BJ (cell line): ENCODE measurements at places on chromosomes 7 and 10. TPM values are rescaled to one million over a fixed set of nuclear protein-coding genes. Genes with fewer than 3 reads are reported as not detected.

GRCh38 chr7:133650487-133651300 is 397.8 kb downstream of the EXOC4 start:
- no peak for DNase-seq

LRCH4 gene
- polyA plus RNA-seq = 9.1 and 20.0 TPM in 2 replicates

NEUROD6 gene
- not detected in 2 replicates for polyA plus RNA-seq

GRCh38 chr10:15083674-15084501 is 4.7 kb downstream of the ACBD7 start:
- DNase-seq = no peak

GRCh38 chr7:138245682-138246081 is 169.4 kb downstream of the AKR1D1 start:
- DNase-seq = no peak

GRCh38 chr10:81594991-81595390 is 280.0 kb upstream of the NRG3 start:
- no peak for DNase-seq

- no peak for DNase-seq
Observed at GRCh38 chr10:119859420-119860258, 13.0 kb downstream of the MCMBP start.

DNA sequence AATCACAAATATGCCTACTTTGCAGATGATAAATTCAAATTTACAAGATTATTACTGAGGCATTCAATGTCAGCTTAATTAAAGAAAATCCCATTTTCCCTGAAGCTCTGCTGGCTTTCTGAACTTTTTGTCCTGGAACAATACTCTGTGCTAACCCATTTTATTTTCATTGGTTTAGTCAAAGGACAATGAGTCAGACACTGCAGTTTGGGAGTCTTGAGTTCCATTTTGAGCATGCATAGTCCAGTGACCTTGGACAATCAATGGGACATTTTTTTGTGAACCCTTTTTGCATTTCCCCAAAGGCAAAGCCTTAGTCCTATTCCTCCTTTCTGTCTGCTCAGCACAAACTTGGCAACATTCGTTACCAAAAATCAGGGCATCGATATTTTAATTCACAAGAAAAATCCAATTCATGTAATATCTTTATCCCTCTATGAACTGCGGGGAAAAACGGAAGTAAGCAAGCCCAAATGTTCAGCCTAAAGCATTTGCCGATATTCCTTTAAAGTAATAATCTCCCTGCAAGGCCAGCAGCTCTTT is 339.8 kb downstream of the RNLS start:
- no peak for DNase-seq

- no peak for DNase-seq
Observed at GRCh38 chr10:43075612-43076003, 1.3 kb upstream of the RET start.

ELAPOR2 gene
- polyA plus RNA-seq = 1.4 and 2.4 TPM in 2 replicates

- no peak for DNase-seq
Observed at GRCh38 chr10:13100349-13101294, 659 bp downstream of the OPTN start.

ANKRD30A gene
- not detected in 2 replicates for polyA plus RNA-seq

DNA sequence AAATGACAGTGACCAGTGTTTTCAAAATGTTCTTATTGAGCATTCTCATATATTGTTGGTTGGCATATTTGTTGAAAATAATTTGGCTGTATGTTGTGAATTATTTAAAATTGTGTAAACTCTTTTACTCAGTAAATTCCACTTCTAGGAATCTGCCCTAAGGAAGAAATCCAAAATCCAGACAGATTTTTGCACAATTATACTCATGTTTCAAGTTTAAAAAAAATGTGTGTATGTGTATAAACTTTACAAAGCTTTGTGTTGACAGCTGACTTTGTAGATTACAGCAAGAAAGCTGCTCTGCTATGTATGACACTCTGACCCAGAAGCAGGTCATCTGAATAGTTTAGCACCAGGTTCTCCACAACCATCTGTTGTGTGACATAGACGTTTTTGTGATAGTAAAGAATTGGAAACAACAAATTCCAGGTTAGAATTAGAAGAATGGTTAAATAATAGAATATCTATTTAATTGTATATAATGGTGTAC is 21.6 kb downstream of the KIFBP start:
- no peak for DNase-seq

GRCh38 chr7:90384433-90384832 is 18.8 kb upstream of the CLDN12 start:
- no peak for DNase-seq

DNA sequence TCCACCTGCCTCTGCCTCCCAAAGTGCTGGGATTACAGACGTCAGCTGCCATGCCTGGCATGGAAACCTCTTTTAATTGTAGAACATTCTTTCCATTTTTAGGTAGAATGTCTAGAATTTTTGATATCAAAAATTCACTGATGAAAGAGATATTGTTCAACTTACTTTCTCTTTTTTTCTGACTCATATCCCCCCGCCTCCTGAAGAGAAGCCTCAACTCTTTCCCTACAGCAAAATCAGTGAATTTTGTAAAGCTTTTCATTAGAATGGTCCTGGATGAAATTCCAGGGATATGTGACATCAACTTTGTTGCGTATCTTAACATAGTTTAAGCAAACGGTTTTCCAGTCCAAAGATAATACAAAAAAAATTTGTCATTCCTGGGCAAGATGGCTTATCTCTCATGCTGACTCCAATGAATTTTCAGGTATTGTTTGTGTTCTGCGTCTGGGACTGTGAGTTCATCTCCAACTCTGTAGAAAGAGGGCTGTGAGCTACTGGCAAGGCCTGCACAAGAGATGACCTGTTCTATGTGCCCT is 256.8 kb downstream of the BMPER start:
- no peak for DNase-seq

TFPI2 gene
- 113 and 143 TPM in 2 replicates for polyA plus RNA-seq

DNA sequence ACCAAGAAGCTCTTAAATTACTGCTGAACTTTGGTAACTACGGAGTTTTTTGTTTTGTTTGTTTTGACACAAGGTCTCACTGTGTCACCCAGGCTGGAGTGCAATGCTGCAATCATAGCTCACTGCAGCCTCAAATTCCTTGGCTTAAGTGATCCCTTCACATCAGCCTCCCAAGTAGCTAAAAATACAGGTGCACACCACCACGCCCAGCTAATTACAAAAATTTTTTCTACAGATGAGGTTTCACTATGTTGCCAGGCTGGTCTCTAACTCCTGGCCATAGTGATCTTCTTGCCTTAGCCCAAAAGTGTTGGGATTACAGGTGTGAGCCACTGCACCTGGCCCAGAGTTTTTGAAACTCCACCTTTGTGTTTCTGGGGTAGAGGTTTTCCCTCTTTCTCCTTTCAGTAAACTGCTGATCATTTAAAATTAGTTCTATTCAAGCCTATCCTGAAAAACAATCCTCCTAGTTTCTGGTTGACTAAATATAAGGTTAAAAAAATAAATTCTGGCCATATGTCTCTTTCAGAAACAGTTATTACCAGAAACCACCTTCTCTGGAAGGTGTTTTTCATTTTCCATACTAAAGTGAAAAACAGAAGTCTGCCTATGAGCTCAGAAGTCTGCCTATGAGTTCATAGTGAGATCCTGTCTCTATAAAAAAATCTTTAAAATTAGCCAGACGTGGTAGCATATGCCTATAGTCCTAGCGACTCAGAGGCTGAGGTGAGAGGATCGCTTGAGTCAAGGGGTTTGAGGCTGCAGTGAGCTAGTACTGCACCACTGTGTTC is 63.9 kb downstream of the VOPP1 start:
- DNase-seq = no peak

- DNase-seq = no peak
Observed at GRCh38 chr10:130174328-130174727, 38.1 kb downstream of the GLRX3 start.

KLF14 gene
- not detected in 2 replicates for polyA plus RNA-seq

- no peak for DNase-seq
Observed at GRCh38 chr10:118965096-118965495, 64.4 kb upstream of the NANOS1 start.

DNA sequence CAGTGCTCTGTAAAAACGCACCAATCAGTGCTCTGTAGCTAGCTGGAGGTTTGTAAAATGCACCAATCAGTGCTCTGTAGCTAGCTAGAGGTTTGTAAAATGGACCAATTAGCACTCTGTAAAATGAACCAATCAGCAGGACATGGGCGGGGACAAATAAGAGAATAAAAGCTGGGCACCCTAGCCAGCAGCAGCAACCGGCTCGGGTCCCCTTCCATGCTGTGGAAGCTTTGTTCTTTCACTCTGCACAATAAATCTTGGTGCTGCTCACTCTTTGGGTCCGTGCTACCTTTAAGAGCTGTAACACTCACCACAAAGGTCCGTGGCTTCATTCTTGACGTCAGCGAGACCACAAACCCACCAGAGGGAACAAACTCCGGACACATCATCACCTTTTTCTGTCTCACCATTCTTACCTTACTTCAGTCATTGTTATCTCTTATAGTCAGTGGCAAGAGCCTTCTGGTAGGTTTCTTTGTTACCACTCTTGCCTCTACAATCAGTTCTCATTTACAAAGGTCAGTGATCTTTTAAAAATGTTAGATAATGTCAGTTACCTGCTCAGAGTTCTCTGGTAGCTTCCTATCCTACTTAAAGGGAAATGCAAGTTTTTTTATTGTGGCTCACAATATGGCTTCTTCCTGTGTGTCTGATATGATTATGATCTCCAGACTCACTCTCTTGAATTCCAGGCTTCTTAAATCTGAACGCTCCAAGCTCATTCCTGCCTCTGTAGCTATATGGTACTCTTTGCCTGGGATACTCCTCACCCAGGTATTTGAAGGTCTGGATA is 4.5 kb downstream of the STAM start:
- DNase-seq = no peak
